ENCODE measurements at places on chromosomes 1 and 21. TPM values are rescaled to one million over a fixed set of nuclear protein-coding genes. Genes with fewer than 3 reads are reported as not detected.

LRRC71 gene
- total RNA-seq: not detected

PROX1 gene
- total RNA-seq: not detected

AMY2A gene
- not detected for total RNA-seq

NBPF19 gene
- total RNA-seq: 22.4 TPM

PLPPR4 gene
- total RNA-seq: not detected

OR10Z1 gene
- not detected for total RNA-seq

Measured in activated naive CD4-positive, alpha-beta T cell treated with anti-CD3 and anti-CD28 coated beads, Interleukin-2, amount 10 ng/mL, durations not matched to agents 5 hours and 36 hours (primary cell).